ENCODE measurements at places on chromosomes 12 and 14. TPM values are rescaled to one million over a fixed set of nuclear protein-coding genes. Genes with fewer than 3 reads are reported as not detected.

DNA sequence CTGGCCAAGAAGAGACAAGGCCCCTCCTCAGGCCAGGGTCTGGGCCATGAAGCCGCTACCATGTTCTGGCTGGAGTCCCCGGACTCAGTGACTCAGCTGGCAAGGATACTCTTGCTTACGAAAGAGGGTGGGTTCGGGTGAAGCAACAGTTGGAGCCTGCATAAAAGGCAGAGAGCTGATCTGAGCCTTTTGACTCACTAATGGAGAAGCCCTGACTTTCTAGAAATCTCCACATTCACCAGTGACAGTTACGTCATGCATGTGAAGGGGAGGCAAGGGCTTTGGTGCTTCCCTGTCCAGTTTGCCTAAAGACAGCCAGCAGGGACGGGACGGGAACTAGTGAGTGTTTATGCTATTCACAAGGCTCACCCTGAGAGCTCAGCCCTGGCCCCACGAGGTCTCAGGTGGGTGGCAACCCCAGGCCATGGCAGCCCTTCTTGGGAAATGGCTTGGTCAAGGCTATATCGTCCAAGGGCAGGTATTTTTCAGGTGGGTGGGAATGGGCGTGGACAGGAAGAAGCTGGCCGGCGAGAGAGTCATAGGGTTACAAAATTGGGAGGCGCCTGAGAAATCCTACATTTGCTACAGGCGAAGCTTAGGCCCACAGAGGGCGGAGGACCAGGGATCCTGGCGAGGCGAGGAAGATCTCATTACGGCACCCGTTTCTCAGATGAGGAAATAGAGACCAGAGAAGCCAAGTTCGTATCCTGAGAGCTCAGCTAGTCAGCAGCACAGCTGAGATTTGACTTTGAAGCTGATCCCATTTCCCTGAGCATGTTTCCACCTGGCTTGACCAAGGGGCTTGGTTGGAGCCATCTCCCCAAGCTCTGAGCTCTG lies 314.6 kb downstream of the BCL11B start:
- no peak for DNase-seq

DNA sequence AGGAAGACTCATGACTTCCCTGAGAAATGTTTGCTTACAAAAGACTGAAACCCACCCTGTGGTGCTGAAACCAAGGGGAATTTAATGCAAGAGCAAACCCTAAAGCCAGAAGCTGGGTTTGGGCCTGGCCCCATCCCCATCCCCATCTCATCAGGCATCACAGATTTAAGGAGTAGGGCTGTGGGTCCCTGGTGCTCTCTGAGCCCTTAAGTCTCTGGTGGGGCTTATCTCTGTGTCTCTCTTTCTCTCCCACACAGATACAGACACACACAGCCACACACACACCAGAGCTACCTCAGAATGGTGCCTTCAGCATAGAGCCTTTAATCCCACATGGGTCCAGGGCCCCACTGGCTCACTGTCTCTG lies 237.1 kb downstream of the SLC41A2 start:
- DNase-seq, result no peak

- no peak for DNase-seq
Observed at GRCh38 chr14:100004392-100004791, 60.8 kb upstream of the EVL start.

SLC25A47 gene
- polyA plus RNA-seq, result not detected

GRCh38 chr12:51318846-51319599 lies 5.0 kb downstream of the BIN2 start:
- DNase-seq, result no peak

TNFAIP2 gene
- polyA plus RNA-seq, result 16.7 TPM

DNA sequence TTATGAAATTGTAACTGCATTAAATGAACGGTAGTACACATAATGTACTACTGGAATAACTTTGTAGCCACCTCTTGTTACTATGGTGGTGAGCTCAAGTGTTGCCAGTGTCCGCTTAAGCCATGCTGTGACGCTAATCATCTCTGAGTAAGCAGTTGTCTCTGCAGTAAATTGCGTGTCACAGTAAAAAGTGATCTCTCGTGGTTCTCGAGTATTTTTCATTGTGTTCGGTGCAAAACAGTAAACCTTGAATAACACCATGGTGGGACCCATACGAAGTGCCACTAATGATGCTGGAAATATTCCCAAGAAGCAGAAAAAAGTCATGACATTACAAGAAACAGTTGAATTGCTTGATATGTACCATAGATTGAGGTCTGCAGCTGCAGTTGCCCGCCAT lies 524.8 kb downstream of the SOX5 start:
- no peak for DNase-seq

- no peak for DNase-seq
Observed at GRCh38 chr12:109131154-109132050, 15.0 kb downstream of the ACACB start.

DNA sequence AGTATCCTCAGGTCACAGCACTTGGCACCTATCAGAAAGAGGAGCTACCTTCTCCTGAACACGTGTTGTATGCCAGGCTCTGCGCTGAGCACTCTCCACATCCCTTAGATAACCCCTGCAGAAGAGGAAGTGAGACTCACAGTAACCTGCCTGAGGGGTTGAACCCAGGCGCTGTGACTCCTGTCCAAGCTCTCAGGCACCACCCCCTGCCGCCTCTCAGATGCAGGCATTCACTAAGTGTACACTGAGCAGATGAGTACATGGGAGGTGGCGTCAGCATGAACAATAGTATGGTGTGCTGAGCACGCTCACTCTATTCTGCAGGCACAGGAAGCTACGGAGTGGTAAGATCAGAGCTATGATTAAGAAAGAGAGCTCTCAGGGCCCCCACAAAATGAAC lies 21.0 kb upstream of the RIC8B start:
- no peak for DNase-seq

TRHDE gene
- polyA plus RNA-seq, result 17.1 TPM
